ENCODE measurements at places on chromosomes 1 and 21. TPM values are rescaled to one million over a fixed set of nuclear protein-coding genes. Genes with fewer than 3 reads are reported as not detected.

The RHEX gene
- not detected for total RNA-seq

The PSMG1 gene
- total RNA-seq = 88.2 TPM

The GABRD gene
- 0.18 TPM for total RNA-seq

The CHI3L2 gene
- 9.1 TPM for total RNA-seq

The ST6GALNAC3 gene
- 0.30 TPM for total RNA-seq

The ASTN1 gene
- not detected for total RNA-seq

The S100PBP gene
- 62.0 TPM for total RNA-seq

The S100A7A gene
- not detected for total RNA-seq

The TMEM81 gene
- total RNA-seq = 2.9 TPM

The IL10 gene
- 1.00 TPM for total RNA-seq

The GBP1 gene
- total RNA-seq = 219 TPM

The PLEKHO1 gene
- 71.3 TPM for total RNA-seq

The TRIM45 gene
- 1.2 TPM for total RNA-seq

The E2F2 gene
- total RNA-seq = 87.7 TPM

The GUCA2B gene
- not detected for total RNA-seq

The LCE2B gene
- total RNA-seq = not detected

The MKNK1 gene
- 71.7 TPM for total RNA-seq

The PYHIN1 gene
- total RNA-seq = 32.8 TPM

The SPRR2D gene
- total RNA-seq = not detected

The PKLR gene
- not detected for total RNA-seq

The OR2T2 gene
- total RNA-seq = not detected

The LAMC2 gene
- total RNA-seq = not detected

The MYBPH gene
- total RNA-seq = not detected

The CAMSAP2 gene
- total RNA-seq = 0.18 TPM

The F11R gene
- 11.1 TPM for total RNA-seq

The GSTM5 gene
- total RNA-seq = 0.18 TPM

All from T-helper 2 cell treated with Interferon-gamma antibody and Interleukin-4, amounts not matched to agents 100 ng/mL and 5 ng/mL, for 36 hours (primary cell).